ENCODE measurements at places on chromosomes 4 and X.

DNA sequence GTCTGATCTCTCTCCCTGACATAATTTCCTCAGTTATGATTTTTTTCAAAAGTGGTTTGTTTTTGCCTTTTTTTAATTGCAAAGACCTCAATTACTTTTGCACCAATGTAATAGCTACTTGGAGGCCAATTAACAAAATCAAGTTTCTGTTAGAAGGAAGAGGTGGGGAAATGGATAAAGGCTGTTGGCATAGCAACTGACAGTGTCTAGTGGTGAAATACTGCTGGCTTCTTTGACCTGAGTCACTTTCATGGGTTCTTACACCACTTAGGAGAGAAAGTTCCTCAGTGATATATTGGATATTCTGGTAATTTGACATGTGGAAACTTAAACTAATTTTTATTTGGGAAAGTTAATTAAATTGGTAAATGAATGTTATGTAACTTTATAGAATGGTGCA lies 26.5 kb upstream of the ATP8A1 start:
- no peak for DNase-seq

- DNase-seq = no peak
Measured at GRCh38 chrX:13094828-13095341, 50.5 kb upstream of the FAM9C start.

DNA sequence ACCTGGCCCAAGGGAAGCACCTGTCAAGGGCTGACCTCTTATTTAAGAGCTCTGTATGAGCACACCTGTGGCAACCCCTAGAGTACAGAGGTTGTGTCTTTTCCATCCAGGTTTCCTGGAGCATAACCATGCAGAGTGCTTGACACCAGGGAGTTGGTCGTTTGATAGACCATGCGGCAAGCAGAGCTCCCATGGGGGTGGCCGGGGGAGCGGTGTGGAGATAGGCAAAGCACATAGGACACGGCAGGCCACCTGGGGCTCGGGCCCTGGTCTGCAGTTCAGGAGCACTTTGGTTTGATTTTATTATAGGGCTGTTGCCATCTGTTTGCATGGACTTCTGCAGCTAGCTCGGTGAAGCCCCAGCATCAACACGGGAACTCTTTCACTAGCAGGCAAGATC lies 95.0 kb upstream of the MTM1 start:
- no peak for DNase-seq

DNA sequence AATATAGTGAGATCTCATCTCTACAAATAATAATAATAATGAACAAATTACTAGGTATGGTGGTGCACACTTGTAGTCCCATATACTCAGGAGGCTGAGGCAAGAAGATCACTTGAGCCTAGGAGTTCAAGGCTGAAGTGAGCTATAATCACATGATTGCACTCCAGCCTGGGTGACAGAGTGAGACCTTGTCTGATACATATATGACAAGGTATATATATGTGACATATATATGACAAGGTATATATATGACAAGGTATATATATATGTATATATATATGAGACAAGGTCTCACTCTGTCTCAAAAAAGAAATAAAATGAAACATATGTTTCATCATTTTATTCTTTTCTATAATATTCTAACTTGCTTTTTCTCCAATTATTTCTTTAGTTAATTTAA lies 278.1 kb upstream of the TET2 start:
- no peak for DNase-seq

DNA sequence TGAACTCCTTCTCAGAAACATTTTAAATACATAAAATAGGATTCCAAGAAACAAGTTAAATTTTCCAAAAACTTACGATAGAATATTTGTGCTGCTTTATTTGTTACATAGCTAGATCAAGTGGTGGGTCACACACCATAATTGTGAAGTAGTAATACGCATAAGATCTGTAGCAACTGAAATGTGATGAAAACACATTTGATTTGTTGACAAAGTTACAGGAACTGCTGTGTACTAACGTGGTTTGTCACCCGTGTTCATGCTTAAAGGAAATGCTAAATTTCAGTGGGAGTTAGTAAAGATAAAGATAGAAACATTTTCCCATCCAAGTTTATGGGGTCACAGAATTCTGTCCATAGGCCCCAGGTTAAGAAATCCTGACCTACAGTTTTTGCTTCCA lies 34.1 kb upstream of the PHEX start:
- no peak for DNase-seq

DNA sequence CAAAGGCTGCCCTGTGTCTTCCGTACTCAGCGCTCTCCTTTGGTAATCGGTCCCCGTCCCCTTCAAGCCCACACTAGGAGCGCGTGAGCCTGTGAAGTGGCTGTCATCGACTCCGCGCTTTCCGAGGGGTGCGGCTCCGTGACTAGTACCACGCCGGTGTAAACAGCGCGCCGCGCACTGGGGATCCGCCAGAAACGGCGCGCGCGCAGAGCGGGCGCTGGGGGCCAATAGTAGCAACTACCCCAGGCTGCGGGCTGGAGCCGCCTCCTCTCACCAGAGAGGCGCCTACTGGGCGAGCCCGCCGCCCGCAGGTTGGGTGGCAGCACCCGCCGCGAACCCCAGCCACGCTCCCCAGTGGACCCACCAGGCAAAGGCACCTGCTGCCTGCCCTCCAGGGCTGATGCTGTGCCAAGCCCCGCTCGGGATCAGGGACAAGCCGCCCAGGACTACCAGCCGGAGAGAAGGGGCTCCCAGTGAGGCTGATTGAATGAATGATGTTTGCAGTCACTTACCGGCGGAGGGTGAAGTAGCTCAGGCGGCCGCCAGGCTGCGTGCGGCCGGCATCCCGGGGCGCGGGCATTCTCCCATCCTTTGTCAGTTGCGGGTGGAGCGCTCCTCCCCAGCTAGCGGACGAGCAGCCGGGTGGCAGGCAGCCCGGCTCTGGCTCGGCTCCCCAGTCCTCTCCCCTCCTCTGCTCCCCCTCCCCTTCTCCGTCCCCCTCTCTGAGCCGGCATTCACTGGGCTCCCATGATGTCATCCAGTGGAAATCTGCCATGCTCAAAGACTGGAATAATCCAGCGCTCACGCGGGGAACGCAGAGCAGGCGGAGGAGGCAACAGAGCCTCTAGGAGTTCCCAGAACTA lies 370.3 kb upstream of the SMIM31 start:
- DNase-seq = no peak

- DNase-seq = no peak
Measured at GRCh38 chr4:137470806-137471205, 61.5 kb downstream of the PCDH18 start.

DNA sequence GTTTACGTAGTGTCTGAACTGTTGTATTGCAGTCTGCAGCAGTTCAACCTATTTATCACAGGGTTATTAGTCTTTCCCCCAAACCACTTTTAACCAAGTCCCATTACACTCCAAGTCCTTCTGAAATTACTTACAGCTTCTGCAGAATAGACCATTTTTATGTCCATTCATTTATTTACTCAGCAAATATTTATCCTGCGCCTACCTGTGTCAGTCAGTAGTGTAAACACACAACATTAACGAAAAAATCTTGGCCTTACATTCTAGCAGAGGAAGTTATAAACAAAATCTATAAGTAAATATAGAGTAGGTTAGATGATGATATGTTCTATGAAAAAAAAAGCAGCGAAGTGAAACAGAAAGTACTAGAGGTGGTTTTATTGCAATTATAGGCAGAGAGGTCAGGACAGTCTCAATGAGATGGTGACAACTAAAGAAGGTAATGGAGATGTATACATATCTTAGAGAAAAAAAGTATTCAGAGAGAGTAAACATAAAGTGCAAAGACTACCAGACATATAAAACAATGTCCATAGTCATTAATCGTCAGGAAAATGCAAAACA lies 534.7 kb downstream of the KCNIP4 start:
- DNase-seq = no peak

DNA sequence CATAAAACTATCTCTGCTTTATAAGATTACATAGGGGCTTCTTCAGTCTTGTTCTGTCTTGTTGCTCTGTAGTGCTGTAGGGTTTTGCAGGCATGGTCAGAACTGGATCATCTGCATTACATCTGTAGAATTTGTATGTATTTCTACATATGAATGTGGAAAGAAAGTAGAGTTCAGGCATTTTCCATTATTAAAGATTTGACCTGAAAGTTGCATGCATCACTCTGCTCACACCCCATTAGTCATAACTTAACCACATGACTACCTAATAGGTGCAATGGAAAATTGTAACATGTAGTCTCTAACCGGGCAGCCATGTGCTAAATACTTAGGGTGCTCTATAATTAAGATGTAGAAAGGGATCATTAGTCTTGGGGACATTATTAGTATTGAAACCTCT lies 45.7 kb upstream of the AGA start:
- no peak for DNase-seq

- no peak for DNase-seq
Measured at GRCh38 chrX:150599226-150599625, 30.8 kb downstream of the MTM1 start.

- DNase-seq = peak; percentile 54
Measured at GRCh38 chr4:105140684-105141490, 5.8 kb upstream of the TET2 start.

- DNase-seq = no peak
Measured at GRCh38 chr4:184282895-184283654, 65.4 kb upstream of the ENPP6 start.

DNA sequence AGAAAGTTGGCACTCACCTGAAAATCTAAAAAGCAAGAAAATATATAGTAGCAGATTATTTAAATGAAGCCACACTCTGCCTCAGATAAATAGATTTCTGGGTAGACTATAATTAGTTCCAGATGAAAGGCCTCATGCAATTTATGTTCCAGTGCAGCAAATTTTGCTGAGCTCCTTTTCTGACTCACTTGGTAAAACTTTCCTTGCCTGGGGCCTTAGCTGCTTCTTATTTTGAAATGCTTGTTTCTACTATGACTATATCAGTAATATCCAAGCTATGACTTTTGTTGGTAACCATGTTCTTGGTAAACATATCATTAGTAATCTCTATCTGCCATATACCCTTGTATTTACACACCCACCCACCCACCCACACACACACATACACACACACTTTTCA lies 961.8 kb downstream of the SH3BGRL start:
- DNase-seq = no peak

- no peak for DNase-seq
Measured at GRCh38 chr4:3823496-3824341, 57.5 kb downstream of the ADRA2C start.
